Activated CD4-positive, alpha-beta T cell treated with anti-CD3 and anti-CD28 coated beads for 1 hour (primary cell): ENCODE measurements at places on chromosomes 6 and 20.

DNA sequence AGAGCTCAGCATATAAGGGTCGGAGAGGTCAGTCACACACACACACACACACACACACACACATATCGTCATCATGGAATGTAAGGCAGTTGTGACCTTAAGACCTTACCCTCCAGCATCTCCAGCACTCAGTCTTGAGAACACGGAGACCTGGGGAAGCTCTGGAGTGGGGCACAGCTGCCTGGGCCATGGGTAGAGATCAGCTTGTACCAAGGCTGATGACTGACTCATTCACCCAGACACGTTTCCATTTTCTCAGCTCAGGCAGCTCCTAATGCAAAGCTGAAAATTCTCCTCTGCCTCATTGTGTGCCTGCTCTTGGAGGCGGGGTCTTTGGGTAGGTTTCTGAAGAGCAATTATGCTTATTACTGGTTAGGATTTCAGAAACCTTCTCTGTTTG, 38.3 kb upstream of the PDYN start:
- no peak for DNase-seq

- no peak for DNase-seq
Observed at GRCh38 chr6:124970243-124970642, 8.0 kb downstream of the RNF217 start.

- DNase-seq = no peak
Observed at GRCh38 chr6:133136177-133136880, 104.8 kb upstream of the EYA4 start.

DNA sequence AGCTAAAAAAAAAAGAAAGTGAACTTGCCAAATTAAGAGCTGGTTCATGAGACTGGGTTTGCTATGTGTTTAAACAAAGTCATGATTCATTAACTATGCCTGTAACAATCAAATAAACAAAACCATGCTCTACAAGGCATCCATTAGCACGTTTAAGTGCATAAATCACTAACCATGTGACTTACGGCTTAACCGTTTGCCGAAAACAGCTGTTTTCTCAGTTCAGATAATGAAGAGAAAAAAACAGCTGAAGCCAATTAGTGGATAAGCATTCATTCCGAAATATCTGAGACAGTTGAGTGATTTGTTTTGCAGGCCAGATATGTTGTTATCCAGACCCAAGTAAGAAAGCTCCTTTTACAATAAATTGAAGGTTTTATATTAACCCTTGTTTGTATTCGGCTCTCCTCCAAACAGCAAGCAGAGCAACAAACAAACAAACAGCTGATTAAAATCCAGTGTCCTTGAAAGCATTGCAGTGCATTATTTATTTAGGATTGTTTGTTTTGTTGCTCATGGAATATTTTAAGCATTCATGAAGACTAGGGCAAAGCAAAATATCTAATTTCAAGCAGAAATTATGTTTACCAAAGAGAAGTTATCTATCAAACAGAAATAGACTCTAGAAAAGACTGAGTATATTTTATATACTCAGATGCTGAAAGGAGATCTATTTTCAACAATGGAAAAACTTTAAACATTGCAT, 343.5 kb downstream of the RFPL4B start:
- no peak for DNase-seq

DNA sequence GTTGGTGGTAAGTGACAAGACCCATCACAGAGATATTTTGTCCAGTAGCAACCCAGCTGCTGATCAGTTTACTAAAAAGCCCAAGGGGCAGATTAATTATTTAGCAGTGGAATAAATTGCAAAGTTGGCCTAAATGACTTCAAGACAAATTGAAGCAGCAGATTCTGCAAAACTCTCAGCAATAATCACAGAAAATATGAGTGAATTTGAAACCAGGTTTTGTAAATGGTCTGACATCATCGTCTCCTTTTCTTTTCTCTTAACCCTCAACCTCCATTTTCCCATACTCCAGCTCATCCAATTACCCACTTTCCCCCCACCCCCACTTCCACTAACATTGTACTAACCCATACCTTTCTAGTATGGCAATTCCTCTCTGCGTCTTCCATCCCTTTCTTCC, 11.3 kb upstream of the PTPRK start:
- DNase-seq = no peak

DNA sequence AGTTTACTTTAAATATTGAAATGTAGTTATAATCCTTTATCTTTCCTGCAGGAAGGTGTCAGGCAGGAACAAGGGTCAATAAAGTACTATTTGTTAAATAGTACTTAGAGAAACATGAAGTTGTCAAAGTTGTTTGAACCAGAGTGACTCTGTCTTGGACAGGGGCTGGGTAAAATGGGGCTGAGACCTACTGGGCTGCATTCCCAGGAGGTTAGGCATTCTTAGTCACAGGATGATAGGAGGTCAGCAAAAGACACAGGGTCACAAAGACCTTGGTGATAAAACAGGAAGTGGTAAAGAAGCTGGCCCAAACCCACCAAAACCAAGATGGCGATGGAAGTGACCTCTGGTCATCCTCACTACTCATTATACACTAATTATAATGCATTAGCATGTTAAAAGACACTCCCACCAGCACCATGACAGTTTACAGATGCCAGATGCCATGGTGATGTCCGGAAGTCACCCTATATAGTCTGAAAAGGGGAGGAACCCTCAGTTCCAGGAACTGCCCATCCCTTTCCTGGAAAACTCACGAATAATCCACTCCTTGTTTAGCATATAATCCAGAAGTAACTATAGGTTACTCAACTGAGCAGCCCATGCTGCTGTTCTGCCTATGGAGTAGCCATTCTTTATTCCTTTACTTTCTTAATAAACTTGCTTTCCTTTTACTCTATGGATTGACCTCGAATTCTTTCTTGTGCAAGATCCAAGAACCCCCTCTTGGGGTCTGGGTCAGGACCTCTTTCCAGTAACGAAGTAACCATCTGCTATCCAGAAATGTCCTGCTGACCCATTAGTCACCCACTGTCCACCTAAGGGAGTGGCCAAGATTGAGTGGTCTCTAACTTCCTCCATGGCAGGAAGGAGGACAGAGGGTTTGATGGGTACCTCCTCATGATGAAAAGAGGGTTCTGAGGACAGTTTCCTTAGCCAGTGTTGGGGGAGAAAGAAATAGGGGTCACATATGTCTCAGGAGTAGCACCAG, 19.6 kb downstream of the SLC22A2 start:
- DNase-seq = no peak

DNA sequence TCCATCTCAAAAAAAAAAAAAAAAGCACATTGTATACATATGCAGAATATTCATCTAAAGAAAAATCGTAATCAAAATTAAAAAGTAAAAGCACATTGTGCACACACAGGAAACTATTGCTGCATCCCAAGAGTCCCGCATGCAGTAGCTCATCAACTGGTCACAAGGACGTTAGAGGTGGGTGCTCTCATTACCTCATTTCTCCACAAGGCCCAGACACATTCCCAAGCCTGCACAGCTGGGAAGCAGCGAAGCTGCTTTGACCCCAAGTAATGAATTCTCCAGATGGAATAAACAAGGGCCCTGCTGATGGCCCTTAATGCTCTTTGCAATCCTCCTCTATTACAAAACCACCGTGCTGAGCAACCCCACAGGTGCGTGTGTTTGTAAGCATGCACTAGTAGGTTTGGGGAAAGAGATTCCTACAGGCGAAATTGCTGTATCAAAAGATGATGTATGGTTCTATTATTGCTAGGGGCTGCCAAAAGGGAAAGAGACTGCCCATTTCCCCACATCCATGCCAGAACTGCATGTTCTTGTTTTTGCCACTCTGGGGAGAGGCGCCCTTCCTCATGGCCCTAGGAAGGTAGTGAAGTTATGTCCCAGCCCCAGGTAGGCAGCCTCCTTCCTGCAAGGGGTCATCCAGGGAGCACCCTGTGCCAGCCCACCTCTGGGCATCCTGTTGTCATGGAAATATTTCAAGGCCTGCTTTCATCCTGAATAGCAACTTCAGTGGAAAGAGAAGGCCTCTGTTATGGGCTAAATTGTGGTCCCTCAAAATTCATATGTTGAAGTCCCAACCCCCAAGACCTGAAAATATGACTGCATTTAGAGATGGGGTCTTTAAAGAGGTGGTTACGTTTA, 34.6 kb upstream of the PTGIS start:
- DNase-seq = no peak

DNA sequence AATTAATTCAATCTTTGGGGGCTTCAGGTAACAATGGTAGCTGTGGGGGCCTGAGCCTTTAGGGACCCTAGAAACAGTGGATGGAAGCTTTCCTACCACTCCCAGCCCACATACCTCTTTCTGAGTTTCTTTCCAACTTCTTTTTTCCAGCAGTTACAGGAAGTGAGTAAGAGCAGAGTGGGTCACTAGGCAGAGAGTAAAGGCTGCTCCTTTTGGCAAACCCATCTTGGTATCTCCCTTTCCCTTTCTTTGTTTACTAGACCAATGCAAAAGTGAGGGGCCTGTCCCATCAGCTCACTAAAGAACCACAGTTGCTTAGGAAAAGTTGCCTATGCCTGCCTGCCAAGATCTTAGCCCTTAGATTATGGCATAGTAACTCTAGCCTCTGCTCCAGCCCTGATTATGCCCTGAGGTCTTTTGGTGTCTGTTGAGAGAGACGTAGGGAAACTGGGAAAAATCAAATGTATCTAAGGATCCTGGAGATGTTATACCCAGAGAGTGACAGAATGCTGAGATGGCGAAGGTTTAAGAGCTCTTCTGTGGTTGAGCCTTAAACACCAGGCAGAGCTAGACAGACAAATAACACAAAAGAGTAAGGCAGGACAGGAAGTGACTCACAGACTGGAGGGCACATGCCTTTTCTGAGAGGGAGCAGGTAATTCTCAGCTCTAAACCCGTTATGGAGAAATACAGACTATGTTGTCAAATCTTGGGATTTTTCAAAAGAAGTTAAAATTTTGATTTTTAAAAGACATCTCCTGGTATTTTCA, 31.3 kb downstream of the TRMT6 start:
- no peak for DNase-seq

GRCh38 chr6:24721461-24722215, 2.7 kb upstream of the C6orf62 start:
- no peak for DNase-seq

- no peak for DNase-seq
Observed at GRCh38 chr20:32605167-32605656, 20.1 kb upstream of the NOL4L start.

DNA sequence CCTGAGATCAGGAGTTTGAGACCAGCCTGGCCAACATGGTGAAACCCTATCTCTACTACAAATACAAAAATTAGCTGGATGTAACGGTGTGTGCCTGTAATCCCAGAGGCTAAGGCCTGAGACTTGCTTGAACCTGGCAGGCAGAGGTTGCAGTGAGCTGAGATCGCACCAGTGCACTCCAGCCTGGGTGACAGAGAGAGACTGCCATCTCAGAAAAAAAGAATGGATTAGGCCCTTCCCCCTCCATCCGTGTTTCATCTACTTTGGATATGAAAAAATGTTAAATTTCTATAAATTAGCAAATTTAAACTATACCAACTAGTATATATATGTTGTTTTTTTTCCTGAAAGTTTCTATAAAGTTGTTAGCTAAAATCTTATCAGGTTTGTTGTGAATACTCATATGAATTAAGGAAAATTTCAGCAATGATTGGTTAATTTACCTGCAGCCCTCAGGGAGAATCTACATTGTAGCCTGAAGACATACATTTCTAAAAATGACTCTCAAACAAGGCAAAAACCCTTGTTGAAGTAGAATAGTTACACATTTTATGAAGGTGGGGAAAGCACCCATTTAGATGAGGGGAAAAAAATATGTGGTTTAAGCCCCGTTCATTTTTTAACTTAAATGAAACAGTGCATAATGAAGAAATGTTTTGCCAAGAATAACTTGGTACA, 120.9 kb downstream of the TIAM2 start:
- no peak for DNase-seq

DNA sequence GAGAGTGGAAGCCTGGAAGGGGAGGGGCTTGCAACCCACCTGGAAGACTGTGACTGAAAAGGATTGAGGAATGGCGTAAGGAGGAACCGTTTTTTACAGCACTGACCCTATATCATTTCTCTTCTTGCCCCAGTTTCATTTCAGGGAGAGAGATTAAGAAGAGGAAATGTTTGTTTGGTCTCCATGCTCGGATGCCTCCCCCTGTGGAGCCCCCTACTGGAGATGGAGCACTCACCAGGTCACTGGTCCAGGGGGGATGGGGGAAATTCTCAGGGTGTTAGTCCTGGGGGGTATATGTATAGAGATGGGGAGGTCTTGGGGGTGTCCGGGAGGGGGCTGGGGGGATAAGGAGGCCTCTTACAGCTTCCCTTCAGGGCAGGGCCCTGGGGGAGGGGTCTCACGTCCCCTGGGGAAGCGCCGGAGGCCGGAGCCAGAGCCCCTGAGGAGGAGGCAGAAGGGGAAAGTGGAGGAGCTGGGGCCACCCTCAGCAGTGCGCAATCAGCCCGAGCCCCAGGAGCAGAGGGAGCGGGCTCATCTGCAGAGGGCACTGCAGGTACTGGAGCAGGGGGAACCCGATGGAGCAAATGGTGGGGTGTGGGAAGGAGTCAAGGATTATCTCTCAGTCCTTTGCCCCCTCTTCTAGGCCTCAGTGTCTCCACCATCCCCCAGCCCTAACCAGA, 3.2 kb downstream of the CUTA start:
- no peak for DNase-seq

DNA sequence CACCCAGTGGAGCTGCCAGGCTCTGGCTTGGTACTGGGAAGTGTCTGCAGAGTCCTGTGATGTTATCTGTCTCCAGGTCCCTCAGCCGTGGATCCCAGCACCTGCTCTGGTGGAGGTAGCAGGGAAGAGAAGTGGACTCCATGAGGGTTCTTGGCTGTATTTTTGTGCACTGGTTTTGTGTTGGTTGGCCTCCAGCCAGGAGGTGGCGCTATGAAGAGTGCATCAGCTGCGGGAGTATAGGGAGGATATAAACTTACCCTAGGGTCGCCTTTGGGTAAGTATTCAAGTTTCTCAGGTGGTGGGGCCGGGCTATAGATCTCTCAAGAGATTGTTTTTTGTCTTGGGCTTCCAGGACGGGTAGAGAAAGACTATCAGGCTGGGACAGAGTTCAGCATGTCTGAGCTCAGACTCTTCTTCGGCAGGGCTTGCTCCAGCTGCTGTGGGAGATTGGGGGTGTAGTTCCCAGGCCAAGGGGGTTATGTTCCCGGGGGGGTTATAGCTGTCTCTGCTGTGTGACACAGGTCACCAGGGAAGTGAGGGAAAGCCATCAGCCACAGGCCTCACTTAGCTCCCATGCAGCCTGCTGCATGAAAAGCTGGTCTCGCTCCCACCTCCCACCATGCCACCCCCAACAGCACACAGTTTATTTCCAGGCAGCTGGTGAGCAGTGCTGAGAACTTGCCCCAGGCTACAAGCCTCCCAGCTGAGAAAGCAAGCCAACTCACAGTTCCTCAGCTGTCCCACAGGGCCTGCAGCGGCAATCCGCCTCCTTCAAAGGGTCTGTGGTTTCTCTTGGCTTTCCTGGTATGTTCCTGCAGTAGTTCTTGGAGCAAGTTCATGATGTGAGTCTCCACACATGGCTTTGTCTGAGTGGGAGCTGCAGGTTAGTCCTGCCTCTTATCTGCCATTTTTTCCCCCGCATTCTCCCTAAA, 115.7 kb downstream of the AIG1 start:
- DNase-seq = no peak
